ENCODE measurements at places on chromosomes 4 and X.

- peak; percentile 6 for DNase-seq
Measured at GRCh38 chr4:121950680-121951520, 960 bp downstream of the TRPC3 start.

DNA sequence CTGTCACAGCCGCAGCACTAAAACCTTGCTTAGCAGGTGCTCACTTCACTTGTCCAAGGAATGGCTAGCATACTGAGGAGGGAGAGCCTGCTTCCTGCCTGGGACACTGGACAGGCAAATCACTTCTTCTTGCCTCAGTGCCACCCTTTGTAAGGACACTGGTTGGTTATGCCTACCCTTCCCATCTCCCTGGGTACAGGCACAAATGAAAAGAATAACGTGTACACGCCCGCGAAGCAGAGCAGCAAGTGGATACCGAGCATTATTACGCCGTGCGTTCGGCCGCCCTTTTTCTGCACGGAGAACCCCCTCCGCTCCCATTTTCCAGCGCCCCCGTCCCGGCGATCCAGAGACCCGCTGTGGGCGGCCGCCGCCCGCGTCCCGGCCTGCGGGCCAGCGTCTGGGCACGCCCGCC lies 338 bp upstream of the KLHL2 start:
- DNase-seq: no peak

GRCh38 chr4:128831531-128832242 lies 22.2 kb downstream of the JADE1 start:
- DNase-seq: no peak

DNA sequence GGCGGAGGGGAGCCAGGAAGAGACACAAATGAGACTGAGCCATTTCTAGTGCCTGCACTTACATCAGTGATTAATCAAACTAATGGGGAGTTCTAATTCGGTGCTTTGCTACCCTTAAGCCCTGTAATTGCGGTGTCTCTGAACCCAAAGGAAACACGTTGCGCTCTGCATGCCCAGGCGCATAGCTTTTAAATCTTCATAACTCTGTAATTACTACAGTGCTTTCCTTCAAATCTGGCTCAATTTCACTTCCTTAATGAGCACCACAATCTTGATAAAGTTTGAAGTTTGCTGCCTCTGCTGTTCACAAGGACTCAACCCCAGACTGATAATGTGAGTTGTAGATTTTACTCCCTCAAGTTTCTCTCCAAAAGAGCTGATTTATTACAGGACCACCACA lies 5.7 kb upstream of the NHS start:
- DNase-seq: no peak

DNA sequence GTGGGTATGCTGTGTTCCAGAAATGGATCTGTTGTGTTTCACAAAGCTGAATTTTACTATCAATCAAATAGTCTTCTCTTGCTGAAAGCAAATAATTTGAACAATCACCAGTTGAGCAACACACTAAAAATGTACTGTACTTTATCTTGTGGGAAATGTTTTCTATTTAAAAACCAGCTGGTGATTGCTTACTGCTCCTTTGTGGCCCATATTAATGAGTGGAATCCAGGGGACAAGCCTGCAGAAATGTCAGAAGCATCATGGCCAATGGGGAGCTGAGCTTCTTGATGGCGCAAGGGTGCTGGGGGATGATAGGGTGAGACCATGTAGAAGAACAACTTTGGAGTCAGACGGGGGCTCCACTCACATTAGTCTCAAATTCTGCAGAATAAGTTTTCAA lies 346.2 kb downstream of the ARHGAP10 start:
- DNase-seq: no peak

DNA sequence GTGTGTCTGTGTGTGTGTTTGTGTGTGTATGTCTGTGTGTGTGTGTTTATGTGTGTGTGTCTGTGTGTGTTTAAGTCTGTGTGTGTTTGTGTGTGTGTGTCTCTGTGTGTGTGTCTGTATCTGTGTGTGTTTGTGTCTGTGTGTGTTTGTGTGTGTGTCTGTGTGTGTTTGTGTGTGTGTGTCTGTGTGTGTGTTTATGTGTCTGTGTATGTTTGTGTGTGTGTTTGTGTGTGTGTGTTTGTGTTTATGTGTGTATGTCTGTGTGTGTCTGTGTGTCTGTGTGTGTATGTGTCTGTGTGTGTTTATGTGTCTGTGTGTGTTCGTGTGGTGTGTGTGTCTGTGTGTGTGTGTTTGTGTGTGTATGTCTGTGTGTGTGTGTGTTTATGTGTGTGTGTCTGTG lies 11.4 kb downstream of the IL9R start:
- no peak for DNase-seq

GRCh38 chr4:71974681-71975080 lies 57.1 kb upstream of the NPFFR2 start:
- no peak for DNase-seq

- DNase-seq: no peak
Measured at GRCh38 chr4:72846280-72847111, 223.0 kb downstream of the COX18 start.

DNA sequence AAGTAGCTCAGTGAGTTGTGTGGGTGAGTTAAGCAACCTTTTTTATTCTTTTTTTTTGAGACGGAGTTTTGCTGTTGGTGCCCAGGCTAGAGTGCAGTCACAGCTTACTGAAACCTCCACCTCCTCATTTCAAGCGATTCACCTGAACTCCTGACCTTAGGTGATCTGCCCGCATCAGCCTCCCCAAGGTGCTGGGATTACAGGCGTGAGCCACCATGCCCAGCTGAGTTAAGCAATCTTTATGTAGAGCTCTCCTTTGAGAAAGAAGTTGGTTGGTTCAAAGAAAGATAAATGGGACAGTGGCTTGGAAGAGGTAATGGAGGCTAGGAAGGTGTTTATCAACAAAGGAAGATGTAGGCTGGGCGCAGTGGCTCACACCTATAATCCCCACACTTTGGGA lies 3.2 kb downstream of the MSMO1 start:
- no peak for DNase-seq

- no peak for DNase-seq
Measured at GRCh38 chrX:54181202-54181953, 1.7 kb downstream of the FAM120C start.

- no peak for DNase-seq
Measured at GRCh38 chr4:48766131-48766792, 13.8 kb downstream of the FRYL start.

- peak; percentile 5 for DNase-seq
Measured at GRCh38 chr4:89837385-89837992, 528 bp upstream of the SNCA start.

DNA sequence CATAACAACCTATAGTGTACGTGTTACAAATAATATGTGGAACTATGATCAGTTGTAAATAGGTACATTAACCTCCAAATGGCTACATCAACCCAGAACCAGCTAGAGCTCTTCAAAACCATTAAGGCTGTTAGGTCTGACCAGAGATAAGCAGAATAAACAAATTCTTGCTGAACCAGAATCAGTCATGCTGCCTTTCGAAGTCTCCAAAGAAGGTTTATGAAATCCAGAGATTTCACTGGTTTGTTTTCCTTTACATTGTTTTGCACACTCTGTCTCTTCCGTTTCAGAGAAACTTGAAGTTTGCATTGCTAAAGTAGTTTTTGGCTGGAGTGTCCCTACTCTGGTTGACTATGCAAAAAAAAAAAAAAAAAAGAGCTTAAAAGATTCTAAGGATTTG lies 177.3 kb upstream of the SLIT2 start:
- no peak for DNase-seq

DNA sequence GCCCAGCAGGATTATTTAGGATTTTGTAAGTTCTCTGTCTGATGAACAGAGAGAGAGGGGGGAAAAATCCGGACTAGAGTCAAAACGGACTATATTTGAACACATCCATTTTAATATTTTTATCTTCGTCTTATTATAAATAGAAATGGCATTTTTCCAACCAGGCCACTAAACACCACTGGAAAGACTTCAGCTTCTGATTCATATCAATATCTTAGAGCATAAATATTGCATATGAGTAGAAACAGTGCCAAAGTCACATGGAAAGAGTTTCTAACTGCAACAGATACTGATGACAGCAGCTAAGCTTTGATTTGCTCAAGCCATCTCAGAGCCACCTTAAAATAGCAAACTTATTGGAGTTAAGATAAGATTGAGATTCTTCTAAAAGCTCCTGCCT lies 456 bp downstream of the PPARGC1A start:
- DNase-seq: no peak

DNA sequence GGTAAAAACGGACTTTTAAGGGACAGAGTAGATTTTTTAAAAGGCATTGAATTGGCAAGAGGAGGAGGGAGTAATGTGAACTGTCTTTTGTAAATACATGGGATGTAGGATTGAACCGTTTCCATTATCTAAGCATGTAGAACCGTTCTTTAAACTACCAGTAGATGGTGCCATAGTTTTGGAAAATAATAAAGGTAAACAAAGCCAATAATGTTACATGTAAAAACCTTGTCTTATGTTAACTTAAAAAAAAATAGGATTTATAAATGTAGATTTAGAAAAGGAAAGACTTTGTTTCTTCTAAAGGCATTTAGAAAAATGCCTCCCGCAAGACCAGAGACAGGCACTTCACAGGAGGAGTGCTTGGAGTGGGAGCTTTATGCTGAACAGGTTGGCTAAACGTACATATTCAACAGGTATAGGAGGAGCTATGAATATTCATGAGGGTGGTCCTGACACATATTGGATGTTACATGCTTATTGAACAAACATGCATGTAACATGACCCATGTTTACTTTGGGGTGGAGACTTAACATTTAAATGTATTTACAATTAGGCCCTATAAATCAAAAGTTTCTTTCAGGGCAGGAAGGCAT lies 45.5 kb upstream of the FAM241A start:
- DNase-seq: no peak

DNA sequence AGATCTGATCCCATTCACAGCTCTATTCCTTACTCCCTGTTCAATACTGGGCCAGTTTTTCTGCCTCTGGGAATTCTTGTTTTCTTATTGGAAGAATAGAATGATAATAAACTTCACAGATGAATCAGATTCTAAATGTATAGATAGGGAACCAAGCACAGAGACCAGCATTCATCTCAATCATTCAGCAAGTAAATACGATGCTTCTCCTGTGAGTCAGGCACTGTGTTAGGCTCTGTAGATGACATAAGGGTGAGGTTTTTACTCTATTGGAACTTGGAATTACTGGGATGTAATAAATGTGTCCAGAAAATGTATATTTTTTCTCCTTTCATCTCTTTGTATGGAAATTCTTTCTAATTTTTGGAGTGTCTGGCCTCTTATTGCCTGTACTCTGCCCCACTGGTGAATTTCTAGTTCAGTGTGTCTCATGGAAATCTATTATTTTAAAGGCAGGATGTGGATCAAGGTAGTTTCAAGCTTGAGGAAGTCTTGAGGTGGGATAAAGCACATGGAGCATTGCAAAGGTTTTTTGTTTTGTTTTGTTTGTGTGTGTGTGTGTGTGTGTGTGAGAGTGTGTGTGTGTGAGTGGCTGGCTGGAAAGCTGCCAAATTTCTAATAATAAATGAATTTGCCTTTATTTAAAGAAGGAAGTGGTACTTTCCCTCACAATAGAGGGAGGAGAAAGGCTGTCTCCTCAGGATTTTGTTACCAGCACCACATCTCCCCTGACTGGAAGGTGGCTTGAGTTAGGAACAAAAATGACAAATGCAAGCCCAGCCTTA lies 117.9 kb upstream of the HS3ST1 start:
- DNase-seq: no peak

DNA sequence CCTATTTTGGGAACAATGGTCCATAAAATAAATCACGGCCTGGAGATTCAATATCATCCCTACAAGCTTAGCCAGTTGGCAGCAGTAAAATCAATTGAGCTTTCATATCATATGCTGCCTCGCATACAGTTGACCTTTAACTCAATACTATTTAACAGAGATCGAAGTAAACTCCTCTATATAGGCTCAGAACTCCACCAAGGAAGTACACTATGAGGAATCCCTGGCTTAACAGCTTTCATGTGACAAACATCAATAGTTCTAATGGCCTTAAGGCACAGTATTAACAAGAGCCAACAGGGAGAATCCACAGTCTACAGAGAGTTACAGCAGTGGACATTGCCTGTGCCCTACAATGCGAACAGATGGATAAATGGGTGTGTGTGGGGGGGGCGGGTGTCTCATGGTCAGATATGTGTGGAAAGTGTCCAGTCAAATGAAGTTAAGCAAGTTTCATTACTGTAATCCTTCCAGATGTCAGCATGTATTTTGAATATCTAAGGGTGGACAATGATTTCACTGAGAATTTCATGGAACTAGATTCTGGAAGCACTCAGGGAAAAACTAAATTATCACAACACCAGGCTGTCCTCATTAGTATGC lies 98.2 kb upstream of the FAM9B start:
- DNase-seq: no peak

GRCh38 chr4:47442980-47443379 lies 20.5 kb downstream of the COMMD8 start:
- no peak for DNase-seq

GRCh38 chr4:142721187-142721586 lies 124.9 kb downstream of the INPP4B start:
- no peak for DNase-seq

- no peak for DNase-seq
Measured at GRCh38 chr4:153205757-153206156, 1.5 kb downstream of the TRIM2 start.

- no peak for DNase-seq
Measured at GRCh38 chr4:80199947-80200346, 2.6 kb downstream of the PRDM8 start.

GRCh38 chr4:47010912-47011446 lies 17.6 kb upstream of the GABRA4 start:
- DNase-seq: no peak

DNA sequence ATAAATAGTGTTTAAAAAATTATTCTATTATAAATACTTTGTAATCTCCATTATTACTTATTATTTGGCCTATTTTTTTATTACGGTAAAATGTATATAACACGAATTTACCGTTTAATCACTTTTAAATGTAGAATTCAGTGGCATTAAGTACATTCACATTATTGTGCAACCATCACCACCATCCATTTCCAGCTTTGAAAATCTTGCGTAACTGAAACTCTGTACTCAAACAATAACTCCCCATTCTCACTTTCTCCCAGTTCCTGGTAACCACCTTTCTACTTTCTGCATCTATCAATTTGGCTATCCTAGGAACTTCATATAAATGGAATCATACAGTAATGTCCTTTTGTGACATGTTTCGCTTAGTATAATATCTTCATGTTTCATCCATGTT lies 45.7 kb downstream of the PASD1 start:
- no peak for DNase-seq

- DNase-seq: no peak
Measured at GRCh38 chr4:171582961-171583581, 230.1 kb upstream of the GALNTL6 start.

DNA sequence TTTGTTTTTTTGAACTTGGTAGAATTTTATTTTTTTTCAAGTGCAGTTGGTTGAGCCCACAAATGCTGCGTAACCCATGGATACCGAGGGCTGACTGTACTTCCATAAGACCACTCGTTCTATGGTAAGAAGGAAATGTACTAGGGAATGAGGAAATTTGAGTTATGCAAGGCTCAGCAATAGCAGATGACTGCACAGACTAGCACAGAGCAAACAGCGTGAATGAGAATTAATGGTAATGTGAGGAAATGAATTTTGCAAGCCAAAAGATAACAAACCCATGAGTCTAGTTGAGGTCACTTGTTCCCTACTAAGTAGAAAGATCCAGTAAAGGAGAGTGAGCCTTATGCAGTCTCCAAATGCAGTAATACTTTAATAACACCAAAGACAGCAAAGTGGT lies 17.4 kb downstream of the GSPT2 start:
- no peak for DNase-seq

- no peak for DNase-seq
Measured at GRCh38 chr4:123488916-123489315, 92.3 kb downstream of the SPRY1 start.
